Gastroesophageal sphincter (tissue), 4 donors: ENCODE measurements at places on chromosomes 1 and 21.

GRCh38 chr1:34683616-34684015 is 71.2 kb upstream of the GJB5 start:
- ATAC-seq: no peak

DNA sequence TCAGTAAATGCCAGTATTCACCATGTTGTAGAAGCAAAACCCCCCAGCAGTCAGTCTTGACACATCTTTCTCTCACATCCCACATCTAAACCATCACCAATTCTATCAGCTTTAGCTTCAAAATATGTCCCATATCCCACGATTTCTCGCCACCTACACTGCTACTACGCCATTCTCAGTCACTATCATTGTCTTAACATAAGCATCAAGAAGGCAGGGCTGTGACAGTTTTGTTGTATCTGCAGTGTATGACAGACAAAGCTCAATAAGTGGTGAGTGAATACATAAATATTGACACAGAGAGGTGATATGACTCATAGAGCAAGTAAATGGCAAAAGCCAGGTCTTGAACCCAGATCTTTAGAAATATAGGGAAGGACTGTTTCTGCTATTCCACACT is 59.9 kb downstream of the JAK1 start:
- no peak for ATAC-seq

- ATAC-seq: no peak
These were observed 23.6 kb upstream of the ANGPTL3 start for GRCh38 chr1:62573675-62574074.

- no peak for ATAC-seq
These were observed 24.7 kb downstream of the CASZ1 start for GRCh38 chr1:10771789-10772188.

GRCh38 chr1:3504151-3504821 is 49.8 kb downstream of the ARHGEF16 start:
- ATAC-seq: peak; percentile 85

GRCh38 chr1:33743221-33743998 is 120.5 kb upstream of the HMGB4 start:
- no peak for ATAC-seq

- no peak for ATAC-seq
These were observed 213.2 kb downstream of the TGFB2 start for GRCh38 chr1:218558271-218558810.

GRCh38 chr1:39488793-39489566 is 2.5 kb upstream of the BMP8A start:
- ATAC-seq: no peak

DNA sequence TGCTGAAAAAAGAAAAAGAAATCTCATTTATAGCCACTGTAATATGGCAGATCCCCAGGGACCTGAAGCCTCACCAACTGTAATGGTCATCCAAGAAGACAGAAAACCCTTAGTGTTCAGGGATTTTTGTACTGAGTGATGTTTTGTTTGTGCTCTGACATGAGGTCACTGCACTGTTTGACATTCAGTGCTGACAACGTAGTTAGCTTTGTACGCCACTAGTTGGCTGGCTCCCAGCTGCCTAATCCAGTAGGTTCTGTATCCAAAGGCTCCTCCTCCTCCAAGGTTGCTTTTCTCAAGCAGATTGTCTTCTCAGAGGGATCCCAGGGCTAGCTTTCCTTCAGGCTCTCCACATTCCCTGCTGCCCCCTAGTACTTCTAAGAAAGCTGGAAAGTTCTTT is 9.5 kb upstream of the YRDC start:
- ATAC-seq: peak; percentile 75

GRCh38 chr1:231395998-231396390 is 26.1 kb downstream of the EGLN1 start:
- ATAC-seq: no peak

DNA sequence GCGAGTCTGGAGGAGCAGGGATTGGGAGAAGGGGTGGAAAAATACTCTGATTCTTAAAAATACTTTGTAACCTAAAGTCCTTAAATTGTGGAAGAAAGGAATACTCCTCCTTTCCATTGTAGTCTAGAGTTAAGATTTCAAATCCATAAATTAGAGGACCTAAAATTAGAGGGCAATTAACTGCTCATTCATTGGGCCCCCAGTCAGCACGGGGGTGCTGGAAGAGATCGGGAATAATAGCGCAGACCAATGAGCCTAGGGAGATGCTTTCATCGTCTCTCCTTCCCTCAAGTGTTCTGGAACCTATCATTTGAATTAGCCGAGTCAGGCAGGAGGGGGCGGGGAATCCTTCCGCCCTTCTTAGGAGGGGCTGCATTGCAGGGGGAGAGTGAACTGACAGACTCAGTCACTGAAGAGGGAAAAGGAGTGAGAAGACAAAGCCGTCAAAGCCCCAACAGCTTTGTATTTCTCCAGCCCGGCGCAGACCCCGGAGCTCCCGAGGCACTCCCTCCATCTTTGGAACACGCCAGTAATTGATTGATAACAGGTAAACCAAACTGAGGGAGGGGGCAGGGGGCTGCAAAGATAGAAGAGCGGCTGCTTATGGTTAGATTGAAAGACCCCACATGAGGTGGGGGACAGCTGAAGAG is at the start of gene MLLT11:
MLLT11 (plus strand) TSS at position 391 of the 650 bp plus-strand sequence. CDS start 6,828 bp downstream, outside the sequence.
- ATAC-seq: peak; percentile 44

GRCh38 chr1:176450526-176450925 is 12.4 kb upstream of the PAPPA2 start:
- no peak for ATAC-seq

DNA sequence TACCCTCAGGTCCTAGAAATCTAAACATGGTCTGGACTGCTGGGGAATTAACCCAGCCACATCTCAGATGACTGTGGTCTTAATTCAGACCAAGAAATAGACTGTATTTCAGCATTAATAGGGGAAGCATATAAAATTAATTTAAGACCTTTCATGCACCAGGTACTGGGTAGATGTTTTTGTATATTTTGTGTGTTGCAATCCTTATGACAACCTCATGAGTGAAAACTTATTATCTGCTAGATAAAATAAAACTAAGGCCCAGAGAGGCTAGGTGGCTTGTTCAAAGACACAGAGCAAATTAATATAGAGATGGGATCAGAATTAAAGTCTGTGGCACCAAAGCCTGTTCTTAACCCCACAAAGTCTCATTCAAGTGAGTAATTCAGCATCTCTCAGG is 40.1 kb downstream of the OPTC start:
- no peak for ATAC-seq

GRCh38 chr1:243740255-243740999 is 109.6 kb downstream of the AKT3 start:
- no peak for ATAC-seq

- peak; percentile 39 for ATAC-seq
These were observed 86.6 kb upstream of the DPH5 start for GRCh38 chr1:101112051-101112780.

- ATAC-seq: no peak
These were observed 102.3 kb downstream of the OSBPL9 start for GRCh38 chr1:51719146-51719545.

GRCh38 chr1:244256086-244256676 is 195.5 kb downstream of the ADSS2 start:
- ATAC-seq: no peak

- no peak for ATAC-seq
These were observed 6.9 kb downstream of the DTL start for GRCh38 chr1:212042436-212042835.

DNA sequence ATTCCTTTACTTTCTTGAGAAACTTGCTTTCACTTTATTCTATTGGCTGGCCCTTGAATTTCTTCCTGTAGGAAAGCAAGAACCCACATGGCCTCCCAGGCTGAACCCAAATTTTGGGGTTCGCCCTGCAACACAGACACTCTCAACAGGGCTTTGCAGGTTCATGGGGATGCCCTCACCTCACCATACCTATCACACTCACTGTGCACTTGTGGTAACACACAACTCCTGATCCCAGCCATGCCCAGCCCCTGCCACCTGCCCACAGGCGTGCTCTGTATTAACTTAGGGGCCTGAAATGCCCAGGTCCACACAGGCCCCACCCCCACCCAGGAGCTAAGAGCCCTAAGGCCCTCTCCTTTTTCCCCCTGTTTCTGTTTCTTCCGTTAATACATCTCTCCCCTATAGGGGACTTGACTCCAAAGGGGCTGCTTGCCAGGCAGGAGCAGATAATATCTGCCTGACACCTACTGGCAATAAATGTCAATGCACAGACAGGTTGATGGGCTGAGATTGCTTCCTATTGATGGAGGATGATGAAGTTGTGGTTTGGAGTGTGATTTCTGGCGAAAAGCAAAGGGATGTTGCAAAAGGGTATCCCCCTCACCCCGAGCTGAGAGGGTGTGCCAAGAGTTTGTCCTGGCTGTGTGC is 171.5 kb downstream of the AJAP1 start:
- ATAC-seq: no peak

GRCh38 chr1:3921765-3922164 is 21.7 kb upstream of the C1orf174 start:
- no peak for ATAC-seq

- ATAC-seq: no peak
These were observed 75.6 kb downstream of the SYT6 start for GRCh38 chr1:114078116-114078515.

- no peak for ATAC-seq
These were observed 14.6 kb downstream of the OPTC start for GRCh38 chr1:203508463-203509073.

GRCh38 chr1:64223329-64224151 is 20.1 kb downstream of the UBE2U start:
- no peak for ATAC-seq

- ATAC-seq: no peak
These were observed 82.6 kb upstream of the DPYD start for GRCh38 chr1:98003442-98003841.

GRCh38 chr1:32246888-32247273 is at the start of gene FAM167B:
FAM167B (plus strand) TSS chr1:32247222; CDS start chr1:32247422, 200 bp downstream.
- peak; percentile 65 for ATAC-seq

- ATAC-seq: no peak
These were observed 29.1 kb downstream of the SMYD2 start for GRCh38 chr1:214310010-214310409.

DNA sequence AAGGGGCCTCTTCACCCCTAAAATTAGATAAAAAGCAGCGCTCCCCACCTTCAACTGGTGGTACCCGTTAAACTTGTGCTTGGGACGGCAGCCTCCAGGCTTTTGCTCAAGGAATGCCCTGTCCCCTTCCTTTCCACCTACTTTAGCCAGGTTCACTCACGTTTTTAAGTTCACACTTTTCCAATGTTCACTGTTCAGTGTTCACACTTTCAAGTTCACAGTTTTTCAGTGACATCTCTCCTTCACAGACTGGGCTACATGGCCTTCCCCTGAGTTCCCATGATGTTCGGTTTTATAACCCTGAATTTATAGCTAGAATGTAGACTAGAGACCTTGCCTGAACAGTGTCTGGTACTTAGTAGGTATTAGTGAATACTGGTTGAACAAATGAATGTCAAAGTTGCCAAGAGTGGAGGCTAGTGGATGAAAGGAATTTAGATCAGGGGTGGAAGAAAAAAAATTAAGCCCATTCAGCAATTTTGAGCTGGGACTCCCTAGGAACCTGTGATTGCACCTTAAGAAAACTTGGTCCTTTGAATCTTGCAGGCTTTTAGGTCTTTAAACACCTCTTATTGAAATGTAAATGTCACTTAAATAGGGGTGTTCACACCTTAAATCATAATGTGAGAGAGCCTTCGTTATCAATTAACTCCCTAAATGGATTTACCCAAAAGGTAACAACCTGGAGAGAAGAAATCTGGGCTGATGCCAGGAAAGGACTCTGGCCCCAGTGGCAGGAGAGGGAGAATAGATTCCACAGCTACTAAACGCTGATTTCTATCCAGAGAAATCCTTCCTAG is 12.3 kb downstream of the BTG2 start:
- ATAC-seq: no peak

DNA sequence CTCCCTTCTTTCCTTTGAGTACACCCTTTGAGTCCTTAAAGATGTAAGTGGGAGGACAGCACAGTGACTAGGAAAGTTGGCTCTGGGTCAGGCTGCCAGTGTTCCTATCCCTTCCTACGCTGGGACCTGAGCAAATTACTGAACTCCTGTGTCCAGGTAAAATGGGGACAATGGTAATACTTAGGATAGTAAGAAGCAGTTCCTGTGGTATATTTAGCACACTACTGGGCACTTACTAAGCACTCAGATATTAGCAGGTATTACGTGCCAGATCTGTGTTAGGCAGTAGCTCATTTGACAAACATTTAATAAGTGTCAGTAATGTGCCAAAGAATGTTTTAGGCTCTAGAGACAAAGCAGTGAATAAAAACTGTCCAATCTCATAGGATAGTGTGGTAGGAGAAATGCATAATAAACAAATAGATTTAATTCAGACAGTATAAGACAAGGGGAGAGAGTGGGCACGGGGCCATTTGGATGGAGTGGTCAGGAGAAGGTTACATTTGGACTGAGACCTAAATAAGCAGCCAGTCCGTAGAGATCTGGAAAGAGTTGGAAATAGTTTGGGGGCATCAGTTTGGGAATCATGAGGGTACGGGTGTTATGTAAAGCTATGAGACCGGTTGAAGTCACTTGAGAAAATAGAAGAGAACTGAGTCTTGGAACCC is 26.2 kb upstream of the ZFP69B start:
- no peak for ATAC-seq

- no peak for ATAC-seq
These were observed 23.1 kb upstream of the RAP1A start for GRCh38 chr1:111596499-111596898.

DNA sequence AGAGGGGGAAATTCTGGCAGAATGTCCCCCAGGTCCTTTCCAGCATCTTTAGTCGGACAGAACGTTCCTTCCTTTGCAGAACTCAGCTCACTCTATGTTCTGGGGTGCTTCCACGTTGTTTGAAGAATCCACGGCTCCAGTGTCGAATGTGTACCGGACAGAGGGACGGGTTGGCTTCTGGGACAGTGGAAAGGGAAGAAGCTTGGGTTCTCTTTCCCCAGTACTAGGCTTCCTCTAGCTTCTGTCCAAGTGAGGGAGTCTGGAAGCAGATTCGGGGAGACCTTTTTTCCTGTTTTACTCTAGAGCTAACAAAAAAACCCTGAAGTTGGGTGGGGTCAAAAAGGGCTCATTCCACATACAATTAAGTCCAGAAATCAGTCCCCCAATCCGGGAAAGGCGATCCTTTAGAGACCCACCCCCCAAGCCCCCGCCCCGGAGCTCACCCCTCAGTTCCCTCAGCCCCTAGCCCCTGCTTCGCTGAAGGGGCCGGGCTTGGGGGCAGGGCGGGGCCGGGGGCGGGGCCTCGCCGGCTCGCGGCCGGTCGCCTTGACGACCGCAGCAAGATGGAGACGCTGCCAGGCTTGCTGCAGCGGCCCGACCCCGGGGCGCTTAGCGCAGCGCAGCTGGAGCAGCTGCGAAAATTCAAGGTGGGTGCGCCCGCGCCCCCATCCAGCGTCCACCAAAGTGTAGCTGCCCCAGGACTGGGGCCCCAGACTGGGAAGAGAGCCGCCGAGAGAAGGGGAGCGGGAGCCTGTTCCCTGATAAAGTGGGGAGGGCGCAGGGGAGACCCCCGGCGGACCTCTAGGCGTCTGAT is at the start of gene RIIAD1:
RIIAD1 (plus strand) TSS at position 549 of the 814 bp plus-strand sequence; CDS start at position 564, 15 bp downstream.
- peak; percentile 83 for ATAC-seq
